Astrocyte of the hippocampus (primary cell): ENCODE measurements at places on chromosomes 3 and 15.
A peak's percentile ranks its signal among the peaks of the same experiment; 100 is the strongest.

DNA sequence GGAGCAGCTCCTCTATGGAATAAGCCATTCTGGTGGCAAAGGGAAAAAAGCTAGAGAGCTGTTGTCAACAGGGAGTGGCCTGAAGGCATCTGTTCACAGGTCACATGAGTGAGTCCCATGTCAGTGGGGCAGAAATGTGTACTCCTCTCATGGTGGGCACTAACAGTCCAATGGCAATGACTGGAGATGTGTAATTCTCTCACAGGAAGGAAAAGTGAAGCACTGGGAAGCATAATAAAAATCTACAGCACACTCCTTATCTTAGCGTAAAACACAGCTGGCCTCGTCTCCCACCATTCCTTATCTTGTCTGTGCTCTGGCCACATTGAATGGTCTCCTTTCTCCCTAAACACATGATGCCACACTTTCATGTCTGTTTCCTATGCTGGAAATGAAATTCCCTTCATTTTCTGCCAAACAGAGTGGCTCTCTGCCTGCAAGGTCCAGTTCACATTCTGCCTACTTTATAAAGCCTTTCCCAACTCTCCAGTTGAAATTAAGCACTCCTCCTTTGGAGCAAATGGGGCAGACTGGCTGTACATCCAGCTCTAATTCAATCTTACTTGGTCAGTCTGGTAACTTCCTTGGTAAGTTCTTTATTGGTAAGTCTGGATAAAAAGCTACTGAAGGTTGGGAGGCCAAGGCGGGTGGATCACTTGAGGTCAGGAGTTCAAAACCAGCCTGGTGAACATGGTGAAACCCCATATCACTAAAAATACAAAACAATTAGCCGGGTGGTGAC lies 139.8 kb downstream of the RPL22L1 start:
- DNase-seq = no peak

DNA sequence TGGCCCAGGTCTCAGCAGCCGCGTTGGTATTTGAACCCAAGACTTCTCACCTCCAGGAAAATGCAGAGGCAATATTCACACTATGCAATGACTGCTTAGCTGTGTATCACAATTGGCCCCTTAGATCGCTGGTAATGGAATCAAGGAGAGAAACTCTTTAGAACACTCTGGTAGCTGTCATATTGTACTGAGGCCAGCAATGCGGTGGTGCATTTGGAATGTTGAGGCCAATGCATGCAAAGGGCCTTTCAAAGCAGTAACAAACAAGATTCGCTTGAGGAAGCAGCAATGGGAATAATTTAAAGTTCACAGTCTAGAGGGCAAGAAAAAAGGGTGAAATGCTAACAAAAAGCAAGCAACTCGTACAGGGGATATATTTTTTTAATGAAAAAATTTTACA lies 764.1 kb downstream of the GRM7 start:
- DNase-seq = peak; percentile 81

DNA sequence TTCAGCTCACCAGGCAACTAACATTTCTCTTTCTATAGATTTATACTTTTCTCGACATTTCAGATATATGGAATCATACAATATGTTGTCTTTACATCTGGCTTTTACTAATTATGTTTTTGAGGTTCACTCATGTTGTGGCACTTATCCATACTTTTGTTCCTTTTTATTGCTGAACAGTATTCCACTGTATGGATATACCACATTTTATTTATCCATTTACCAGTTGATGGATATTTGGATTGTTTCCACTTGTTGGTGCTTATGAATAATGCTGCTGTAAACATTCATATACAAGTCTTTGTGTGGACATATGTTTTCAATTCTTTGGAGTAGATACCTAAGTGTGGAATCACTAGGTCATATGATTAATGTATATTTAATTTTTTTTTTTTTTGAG lies 97.2 kb downstream of the LEKR1 start:
- no peak for DNase-seq

- DNase-seq = peak; percentile 75
Observed at GRCh38 chr3:127889976-127890650, 24.9 kb upstream of the KBTBD12 start.

DNA sequence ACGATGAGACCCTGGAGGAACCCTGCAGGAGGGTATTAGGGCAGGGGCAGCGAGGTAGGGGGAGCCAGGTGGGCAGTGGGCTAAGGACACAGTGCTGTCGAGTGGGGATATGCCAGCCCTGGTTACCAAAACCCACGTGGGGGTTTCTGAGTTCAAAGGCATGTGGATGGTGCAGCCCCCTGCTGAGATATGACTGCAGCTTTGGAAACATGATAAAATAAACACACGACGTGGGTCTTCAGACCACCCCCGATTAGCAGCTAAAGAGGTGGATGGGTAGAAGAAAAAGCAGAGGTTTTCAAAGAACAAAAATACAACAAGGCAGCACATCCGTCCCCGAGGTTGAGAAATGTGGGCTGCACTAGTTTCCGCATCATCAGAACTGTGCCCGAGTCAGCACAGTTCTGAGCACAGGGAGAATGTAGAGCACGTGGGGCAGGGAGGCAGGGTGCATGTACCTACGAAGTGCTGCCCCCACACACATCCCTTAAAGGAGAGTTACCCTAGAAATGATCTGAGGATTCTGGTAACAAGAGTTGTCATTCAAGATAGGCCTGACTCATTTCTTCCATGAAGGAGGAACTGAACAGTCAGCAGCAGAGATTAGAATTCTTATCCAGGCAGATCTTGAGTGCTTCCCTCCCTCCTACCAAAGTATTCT lies 121.3 kb downstream of the RPLP1 start:
- peak; percentile 64 for DNase-seq
